ELR (cell line): ENCODE measurements at places on chromosomes 12 and 14.
A peak's percentile ranks its signal among the peaks of the same experiment; 100 is the strongest.

- no peak for DNase-seq
Measured at GRCh38 chr12:130947028-130947613, 6.6 kb upstream of the ADGRD1 start.

- DNase-seq = no peak
Measured at GRCh38 chr14:68479247-68479646, 313.6 kb downstream of the ZFP36L1 start.

DNA sequence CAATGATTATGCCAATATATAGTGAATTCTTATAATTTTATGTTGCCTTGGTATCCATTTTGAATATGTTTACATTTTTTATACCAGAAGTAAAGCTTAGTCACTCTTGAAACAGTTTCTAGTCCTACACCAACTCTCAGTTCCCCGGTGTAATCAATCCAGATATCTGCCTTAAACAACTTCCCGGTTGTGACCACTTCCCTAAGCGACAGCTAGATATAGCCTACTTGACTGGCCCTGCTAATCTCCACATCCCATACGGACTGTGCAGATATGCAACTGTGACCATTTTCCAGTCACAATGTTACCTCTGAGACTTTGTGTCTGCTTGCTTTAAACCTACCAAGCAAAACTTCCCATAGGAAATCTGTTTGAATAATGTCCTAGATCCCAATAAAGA is 1551.5 kb upstream of the SEL1L start:
- no peak for DNase-seq

GRCh38 chr12:52171950-52172512 is 19.8 kb downstream of the KRT80 start:
- peak; percentile 50 for DNase-seq

- no peak for DNase-seq
Measured at GRCh38 chr12:123771261-123771660, 9.2 kb downstream of the DNAH10 start.

DNA sequence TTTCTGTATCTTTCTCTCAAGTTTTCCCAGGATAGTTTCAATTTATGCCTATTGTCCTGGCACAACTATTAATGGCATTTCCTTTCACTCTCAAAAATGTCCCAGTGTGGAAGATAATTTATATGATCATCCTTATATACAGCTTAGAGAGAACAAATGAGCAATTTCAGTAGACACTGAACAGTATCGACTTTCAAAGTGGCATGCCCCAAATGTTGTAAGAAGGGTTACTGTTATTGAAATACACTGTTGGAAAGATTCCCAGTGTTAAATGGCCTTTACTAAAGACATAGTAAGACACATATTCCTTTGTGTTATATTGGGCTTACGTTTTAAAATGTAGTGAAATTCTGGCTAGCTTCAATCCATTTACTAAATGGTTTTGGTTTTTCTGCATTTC is 202.3 kb upstream of the CDKN3 start:
- no peak for DNase-seq

- DNase-seq = peak; percentile 21
Measured at GRCh38 chr12:47033789-47034555, 45.4 kb upstream of the PCED1B start.

DNA sequence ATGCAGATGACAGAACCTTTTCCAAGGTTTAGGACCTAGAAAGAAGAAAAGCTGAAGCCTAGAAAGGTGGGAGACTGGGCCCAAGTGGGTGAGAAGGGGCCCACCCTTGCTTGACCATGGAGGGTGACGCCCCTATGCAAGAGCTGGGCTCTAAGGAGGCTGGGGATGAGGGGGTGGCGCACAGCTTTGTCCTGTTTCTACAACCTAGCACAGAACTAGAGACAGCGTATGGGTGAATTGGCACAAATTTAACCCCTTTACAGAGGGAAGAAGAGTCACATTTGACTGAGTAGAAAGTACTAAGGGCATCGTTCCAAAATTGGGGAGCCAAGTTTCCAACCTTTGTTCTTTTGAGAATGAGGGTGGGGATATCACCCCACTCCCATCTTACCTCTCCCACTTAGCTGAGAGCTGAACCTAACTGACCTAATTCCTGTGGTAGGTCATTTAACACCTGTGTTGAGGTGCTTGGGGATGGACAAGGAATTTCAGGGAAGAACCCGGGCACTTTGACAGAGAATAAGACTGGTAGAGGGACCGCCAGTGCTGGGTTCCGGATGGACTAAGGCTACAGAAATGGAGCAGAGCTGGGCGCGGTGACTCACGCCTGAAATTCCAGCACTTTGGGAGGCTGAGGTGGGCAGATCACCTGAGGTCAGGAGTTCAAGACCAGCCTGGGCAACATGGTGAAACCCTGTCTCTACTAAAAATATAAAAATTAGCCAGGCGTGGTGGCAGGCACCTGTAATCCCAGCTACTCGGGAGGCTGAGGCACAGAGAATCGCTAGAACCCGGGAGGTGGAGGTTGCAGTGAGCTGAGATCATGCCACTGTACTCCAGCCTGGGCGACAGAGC is 5.2 kb downstream of the NFKBIA start:
- DNase-seq = peak; percentile 13

- no peak for DNase-seq
Measured at GRCh38 chr14:34710006-34710405, 4.4 kb downstream of the CFL2 start.

- no peak for DNase-seq
Measured at GRCh38 chr12:45050751-45051571, at the start of gene DBX2. TSS of gene DBX2 (minus strand) at chr12:45051099. CDS start at chr12:45050927, 172 bp downstream.

DNA sequence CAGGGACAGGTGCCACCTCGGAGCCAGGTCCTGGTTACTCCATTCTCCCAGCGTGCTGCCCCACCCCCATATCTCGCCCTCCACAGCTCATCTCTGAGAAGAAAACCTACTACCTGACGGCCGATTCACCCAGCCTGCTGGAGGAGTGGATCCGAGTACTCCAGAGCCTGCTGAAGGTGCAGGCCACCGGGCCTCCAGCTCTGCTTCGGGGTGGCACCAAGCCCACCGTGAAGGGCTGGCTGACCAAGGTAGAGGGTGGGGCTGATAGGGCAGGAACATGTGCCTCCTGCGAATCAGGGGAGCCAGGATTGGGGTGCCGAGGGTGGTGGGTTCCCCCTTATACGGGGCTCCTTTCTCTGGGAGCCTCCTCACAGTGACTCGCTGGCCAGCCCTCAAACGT is 25.9 kb downstream of the PIGH start:
- DNase-seq = no peak

- DNase-seq = peak; percentile 73
Measured at GRCh38 chr12:102300824-102301461, 103.3 kb upstream of the PMCH start.

DNA sequence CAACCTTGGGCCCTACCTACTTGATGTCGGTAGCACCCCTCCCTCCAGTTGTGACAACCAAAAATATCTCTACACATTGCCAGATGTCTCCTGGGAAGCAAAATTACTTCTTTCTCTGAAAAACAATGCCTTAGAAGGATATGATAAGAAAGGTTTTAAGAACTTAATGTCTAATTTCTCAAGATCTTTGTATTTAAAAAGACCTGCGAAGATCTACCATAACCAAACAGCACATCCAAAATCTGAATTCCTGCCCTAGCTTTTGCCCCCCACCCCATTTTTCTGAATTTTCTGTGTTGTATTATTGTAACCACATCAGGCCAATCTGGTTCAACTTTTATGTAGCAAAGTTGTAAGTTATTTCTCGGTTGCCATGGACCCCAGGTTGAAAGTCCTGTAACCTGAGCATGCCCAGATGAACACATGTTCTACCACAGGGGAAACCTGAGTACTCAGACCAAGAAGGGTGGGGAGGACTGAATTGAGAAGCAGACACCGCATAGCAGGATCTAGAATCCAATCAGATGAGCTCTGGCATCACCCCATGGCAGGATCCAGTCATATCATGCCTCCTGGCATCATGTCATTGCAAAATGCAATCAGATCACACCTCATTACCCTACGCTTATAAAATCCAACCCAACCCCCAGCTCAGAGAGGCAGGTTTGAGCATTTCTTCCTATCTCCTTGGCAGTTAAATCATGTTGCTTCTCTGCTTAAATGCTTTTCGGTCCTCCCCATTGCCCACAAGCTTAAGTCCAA is 8.7 kb downstream of the TMEM253 start:
- DNase-seq = no peak

DNA sequence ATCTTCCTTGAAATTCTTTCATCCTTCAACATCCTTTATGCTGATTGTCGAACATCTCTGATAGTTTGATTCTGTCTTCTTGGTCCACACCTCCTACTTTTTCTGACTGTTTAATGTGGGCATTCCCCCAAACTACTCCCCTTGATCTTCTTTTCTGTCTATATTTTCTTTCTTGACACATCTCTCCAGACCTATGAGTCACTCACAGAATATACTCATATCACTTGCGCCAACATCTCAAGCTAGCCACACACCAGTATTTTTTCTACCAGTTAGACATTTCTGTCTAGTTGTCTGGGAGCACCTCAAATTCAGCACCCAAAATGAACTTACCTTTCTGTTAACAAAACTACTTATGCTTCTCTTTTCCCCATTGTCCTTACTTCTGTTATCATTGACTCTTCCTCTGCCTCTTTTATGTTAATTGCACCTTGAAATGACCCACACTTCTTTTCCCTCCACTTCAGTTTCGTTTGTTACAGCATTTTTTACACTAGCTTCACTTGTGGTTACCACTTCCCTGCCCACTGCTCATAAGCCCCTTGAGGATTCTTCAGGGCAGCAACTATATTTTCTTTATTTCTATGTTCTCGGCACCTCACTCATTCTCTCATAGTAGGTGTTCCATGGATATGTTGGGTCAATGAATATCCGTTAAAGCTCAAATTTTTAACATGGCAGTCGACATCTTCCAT is 33.5 kb downstream of the TSHR start:
- DNase-seq = peak; percentile 23

DNA sequence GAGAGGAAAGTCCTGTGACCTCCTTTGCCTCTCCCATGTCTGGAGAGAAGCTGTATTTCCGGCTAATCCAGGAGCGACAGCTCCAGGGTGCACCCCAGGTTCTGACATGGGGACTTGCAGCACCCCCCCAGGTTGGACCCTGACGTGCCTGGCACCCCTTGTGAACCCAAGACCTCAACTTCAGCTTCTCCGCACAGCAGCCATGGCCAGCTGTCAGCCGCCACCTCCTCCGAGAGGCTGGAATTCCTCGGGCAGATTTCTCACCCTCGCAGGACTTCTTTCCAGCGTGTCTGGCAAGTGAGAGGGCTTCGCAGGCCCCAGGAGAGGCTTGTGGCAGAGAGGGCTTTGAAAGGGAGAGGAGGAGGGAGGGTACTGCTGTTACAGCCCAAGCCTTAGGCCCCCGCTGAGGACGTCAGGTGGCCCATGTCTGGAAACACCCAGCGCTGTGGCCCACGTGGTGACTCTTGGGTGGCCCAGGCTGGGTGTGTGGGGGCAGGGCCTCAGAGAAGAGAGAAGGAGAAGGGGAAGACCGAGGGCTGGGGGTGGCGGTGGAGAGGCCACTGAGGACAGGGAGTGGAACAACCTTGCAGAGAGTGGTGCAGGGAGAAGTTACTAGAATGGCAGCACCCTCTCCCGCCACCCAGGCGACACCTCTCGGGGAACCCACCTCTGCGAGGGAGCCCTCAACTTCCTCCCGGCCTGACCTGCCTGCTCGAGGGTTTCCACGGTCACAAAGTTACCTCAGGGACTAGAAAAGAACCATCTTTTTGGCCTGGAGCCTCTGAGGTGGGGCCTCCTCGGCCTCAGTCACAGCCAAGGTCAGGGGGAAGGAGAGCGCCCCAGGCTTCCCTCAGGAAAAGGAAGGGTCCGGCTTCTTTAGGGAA is 11.7 kb upstream of the RPS6KL1 start:
- DNase-seq = no peak

GRCh38 chr12:99745121-99745520 is 97.6 kb downstream of the GARIN6 start:
- no peak for DNase-seq

GRCh38 chr14:62141139-62141538 is 378.9 kb downstream of the SNAPC1 start:
- no peak for DNase-seq

GRCh38 chr12:1102115-1102514 is 111.1 kb downstream of the ERC1 start:
- no peak for DNase-seq

DNA sequence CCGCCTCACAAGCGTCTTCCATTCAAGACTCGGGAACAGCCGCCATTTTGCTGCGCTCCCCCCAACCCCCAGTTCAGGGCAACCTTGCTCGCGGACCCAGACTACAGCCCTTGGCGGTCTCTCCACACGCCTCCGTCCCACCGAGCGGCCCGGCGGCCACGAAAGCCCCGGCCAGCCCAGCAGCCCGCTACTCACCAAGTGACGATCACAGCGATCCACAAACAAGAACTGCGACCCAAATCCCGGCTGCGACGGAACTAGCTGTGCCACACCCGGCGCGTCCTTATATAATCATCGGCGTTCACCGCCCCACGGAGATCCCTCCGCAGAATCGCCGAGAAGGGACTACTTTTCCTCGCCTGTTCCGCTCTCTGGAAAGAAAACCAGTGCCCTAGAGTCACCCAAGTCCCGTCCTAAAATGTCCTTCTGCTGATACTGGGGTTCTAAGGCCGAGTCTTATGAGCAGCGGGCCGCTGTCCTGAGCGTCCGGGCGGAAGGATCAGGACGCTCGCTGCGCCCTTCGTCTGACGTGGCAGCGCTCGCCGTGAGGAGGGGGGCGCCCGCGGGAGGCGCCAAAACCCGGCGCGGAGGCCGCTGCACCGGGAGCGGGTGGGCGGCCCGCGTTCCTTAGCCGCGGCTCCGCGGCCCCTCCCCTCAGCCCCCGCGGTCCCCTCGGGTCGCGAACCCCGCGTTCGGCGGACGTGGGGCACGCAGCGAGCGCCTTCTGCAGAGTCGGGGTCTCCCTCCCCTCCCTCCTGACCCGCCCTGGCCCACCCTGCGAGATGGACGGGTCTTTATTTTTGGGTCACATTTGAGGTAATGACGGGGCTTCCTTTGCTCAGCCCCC is at the start of gene UBC:
UBC (minus strand) TSS at position 259 of the 847 bp plus-strand sequence. CDS start 879 bp downstream, outside the sequence.
- DNase-seq = peak; percentile 96

- no peak for DNase-seq
Measured at GRCh38 chr12:58745348-58746125, 174.8 kb downstream of the LRIG3 start.

DNA sequence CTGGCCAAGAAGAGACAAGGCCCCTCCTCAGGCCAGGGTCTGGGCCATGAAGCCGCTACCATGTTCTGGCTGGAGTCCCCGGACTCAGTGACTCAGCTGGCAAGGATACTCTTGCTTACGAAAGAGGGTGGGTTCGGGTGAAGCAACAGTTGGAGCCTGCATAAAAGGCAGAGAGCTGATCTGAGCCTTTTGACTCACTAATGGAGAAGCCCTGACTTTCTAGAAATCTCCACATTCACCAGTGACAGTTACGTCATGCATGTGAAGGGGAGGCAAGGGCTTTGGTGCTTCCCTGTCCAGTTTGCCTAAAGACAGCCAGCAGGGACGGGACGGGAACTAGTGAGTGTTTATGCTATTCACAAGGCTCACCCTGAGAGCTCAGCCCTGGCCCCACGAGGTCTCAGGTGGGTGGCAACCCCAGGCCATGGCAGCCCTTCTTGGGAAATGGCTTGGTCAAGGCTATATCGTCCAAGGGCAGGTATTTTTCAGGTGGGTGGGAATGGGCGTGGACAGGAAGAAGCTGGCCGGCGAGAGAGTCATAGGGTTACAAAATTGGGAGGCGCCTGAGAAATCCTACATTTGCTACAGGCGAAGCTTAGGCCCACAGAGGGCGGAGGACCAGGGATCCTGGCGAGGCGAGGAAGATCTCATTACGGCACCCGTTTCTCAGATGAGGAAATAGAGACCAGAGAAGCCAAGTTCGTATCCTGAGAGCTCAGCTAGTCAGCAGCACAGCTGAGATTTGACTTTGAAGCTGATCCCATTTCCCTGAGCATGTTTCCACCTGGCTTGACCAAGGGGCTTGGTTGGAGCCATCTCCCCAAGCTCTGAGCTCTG is 314.6 kb downstream of the BCL11B start:
- no peak for DNase-seq

GRCh38 chr12:124604264-124604680 is 36.9 kb upstream of the NCOR2 start:
- DNase-seq = no peak
